ENCODE measurements at places on chromosomes 3 and 15.

GRCh38 chr15:45121020-45121419 is 6.9 kb downstream of the DUOXA2 start:
- no peak for DNase-seq

DNA sequence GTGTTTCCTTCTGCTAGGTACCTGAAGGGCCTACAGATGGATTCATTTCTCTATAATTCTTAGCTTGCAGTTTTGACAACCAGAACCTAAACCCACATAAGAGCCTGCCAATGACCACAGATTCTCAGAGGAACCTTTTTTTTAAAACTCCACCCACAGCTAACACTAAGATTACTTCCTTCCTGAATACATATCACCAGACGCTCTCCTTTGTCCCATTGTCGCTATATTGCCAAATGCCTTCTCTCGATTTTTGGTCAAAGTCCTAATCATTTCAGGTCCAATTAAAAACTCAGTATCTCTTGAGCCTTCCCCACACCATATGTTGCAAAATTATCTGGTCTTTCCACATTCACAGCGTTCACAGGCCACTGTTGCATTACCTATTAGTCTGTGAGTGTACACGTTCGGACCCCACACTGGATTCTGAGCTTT is 12.4 kb downstream of the ZNF710 start:
- no peak for DNase-seq

DNA sequence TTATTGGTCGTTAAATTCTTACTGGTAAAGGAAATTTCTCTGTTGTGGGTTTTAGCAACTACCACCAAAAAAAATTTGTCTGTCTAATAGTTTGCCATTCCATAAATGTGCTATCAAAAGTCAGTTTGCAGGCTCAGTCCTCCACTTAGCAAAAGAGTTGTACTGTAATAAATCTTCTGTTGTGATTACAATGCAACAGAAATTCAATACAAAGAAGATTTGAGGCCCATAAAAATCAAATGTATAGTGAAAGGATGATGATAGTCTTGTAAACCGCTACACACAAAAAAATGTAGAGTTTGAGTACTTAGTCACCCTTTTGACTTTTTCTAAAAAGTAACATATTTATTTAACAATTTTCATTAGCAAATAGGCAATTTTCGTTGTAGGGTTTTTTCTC is 251.7 kb downstream of the VGLL3 start:
- DNase-seq = no peak

GRCh38 chr15:69954666-69955065 is 143.1 kb downstream of the TLE3 start:
- no peak for DNase-seq

DNA sequence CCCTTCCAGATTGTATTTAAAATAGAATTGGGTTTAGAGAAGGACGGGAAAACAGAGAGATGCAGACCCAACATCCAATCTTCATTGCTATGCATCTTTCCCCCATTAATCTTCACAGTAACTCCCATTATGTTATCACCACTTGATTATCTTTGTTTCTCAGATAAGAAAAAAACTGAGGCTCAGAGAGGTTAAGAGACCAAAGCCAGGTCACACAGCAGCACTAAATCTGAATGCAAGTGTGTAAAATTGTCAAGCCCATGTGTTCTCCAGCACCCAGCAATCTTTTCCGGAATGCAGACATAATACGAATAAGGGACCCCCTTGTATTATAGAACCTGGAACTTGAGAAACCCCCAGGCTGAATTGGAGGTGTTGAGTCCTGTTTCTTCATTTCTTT is 80.5 kb upstream of the TRIM42 start:
- DNase-seq = no peak

GRCh38 chr3:124934577-124934976 is at the start of gene MUC13:
Gene MUC13, minus strand, starts transcription at chr3:124934751. Its CDS starts 39 bp downstream, at chr3:124934712.
- no peak for DNase-seq

GRCh38 chr3:178802993-178803693 is 266.9 kb downstream of the KCNMB2 start:
- no peak for DNase-seq

GRCh38 chr3:24139463-24140412 is 194.7 kb downstream of the NR1D2 start:
- no peak for DNase-seq

GRCh38 chr3:140189976-140190375 is 255.0 kb downstream of the CLSTN2 start:
- DNase-seq = no peak

- no peak for DNase-seq
Observed at GRCh38 chr3:52570076-52570475, 33.7 kb downstream of the UQCC5 start.

DNA sequence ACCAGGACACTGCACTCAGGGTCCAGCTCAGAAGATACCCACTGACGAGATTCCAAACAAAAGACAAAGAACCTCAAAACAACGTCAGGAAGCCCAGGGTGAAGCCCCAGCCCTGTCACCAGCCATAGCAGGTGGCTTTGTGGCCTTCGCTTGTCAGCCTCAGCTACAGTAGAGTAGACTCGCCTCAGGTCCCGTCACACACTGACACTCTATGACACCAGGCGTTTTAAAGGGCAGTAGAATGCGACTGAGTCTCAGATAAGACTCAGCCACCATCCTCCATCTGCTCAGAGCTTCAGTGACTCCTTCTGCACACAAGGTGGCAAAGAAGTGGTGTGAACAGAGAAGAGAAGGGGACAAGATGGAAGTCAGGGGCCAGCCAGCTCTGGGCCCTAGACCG is 12.8 kb downstream of the RBPMS2 start:
- no peak for DNase-seq

- DNase-seq = peak; percentile 35
Observed at GRCh38 chr15:42146551-42147430, 9.6 kb downstream of the PLA2G4F start.

GRCh38 chr15:75049392-75049791 is 26.0 kb downstream of the PPCDC start:
- no peak for DNase-seq

- DNase-seq = no peak
Observed at GRCh38 chr15:35161694-35162093, 76.6 kb upstream of the NANOGP8 start.

- peak; percentile 12 for DNase-seq
Observed at GRCh38 chr3:105614288-105615030, 247.8 kb downstream of the ALCAM start.

GRCh38 chr15:47961401-47962090 is 159.2 kb upstream of the SLC24A5 start:
- no peak for DNase-seq

GRCh38 chr3:126371096-126371705 is 14.0 kb upstream of the KLF15 start:
- no peak for DNase-seq

DNA sequence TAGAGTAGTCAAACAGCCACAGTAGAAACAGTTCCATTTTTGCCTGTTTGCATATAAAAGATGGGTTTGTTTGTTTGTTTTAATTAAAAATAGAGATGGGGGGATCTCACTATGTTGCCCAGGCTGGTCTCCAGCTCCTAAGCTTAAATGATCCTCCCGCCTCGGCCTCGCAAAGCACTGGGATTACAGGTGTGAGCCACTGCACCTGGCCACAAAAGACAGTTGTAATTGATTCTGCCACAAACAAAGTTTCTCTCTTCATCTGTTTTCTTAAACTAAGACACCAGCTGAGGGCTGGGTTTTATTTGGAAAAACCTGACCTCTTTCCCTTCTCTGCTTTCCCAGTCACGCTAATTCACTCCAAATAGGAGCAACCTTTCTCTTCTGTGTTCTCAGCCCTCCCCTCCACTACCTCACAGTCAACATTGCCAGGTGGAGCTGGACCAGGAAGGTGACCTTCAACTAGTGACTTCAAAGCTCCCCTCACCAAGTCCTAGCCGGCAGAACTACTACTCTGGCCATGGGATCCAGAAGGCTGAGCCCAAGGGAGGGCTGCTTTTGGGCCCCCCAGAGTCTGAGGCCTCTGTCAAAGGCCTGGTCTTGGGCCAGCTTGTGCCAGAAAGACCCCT is 1.5 kb upstream of the IDH2 start:
- DNase-seq = no peak

DNA sequence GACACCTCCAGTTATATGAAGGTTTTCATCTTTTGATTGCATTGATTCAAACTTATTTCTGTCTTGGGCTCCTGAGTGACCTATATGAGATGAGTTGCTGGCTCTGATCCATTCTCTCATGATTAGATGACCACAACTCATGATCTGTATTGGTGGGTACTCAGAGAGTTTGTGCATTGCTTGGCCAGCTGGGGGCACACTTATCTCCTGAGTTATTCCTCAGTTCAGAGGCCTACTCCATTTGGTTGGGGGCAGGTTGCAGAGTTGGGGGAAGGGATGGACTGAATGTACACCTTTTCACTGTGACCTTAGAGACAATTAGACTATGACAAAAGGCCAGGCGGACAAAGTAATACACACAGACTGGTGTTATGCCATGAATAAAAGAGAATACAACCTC is 166.2 kb upstream of the SEMA6D start:
- DNase-seq = peak; percentile 14

- DNase-seq = no peak
Observed at GRCh38 chr3:128931046-128931445, 51.6 kb downstream of the ACAD9 start.

DNA sequence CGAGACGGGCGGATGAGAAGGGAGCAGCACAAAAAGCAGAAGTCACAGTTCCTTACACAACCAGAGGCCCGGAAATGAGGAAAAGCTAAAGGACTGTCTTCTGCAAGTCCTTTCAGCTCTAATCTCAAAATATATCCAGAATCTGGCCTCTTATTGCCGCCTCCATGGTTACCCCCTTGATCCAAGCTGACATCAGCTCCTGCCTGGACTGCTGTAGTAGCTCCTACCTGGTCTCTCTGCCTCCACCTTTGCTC is 324.0 kb upstream of the ROPN1 start:
- DNase-seq = no peak

- DNase-seq = no peak
Observed at GRCh38 chr15:87849181-87849580, 407.4 kb downstream of the NTRK3 start.

DNA sequence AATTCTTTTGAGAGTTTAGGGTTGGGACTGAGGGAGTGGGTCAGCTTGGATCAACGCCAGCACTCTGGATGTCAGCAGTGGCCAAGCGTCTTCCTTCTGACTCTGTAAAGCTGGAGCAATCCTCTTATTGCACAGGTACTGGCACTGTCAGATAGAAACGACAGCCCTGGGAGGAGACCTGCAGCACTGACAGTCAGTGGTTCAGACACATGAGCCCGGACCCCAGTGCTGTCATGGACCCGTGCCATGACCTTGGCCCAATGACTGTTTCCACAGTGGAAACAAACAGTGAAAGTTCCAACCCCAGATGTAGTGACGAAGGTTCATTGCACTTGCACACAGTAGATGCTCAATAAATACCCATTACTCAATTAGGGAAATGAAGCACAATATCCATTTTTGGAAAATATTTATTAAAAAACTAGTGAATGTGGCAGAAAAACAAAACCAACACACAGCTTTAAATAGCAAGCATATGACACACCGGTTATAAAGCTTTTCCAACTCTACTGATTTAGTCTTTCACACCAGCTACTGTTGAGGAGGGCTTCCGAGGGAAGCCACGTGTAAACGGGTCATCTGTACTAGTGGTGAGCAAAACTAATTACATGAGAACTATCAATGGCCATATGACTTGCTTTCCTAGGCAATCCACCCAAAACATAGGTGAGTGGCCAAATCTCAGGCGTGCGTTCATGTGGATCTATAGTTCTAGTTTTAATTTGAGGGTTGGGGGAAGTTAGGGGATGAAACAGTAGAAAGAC is 22.1 kb downstream of the SIAH2 start:
- DNase-seq = no peak

DNA sequence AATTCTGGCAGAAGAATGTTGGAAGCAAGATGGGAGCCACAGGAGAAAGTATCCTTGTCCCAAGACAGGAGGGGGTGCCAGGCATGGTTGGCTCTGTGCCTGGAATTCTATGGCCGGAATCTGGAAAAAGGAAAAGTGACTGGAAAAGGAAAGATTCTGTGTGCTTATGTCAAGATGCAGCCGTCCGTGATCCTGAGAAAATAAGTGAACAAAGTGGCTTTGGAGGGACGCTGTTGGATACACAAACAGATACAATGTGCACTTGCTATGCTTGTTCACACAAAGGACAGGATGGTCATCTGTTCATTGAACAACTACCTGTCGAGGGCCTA is 28.5 kb upstream of the MUC20 start:
- DNase-seq = no peak

- no peak for DNase-seq
Observed at GRCh38 chr3:187783098-187783497, 37.8 kb upstream of the BCL6 start.

GRCh38 chr3:14948609-14949038 is 1.2 kb downstream of the NR2C2 start:
- DNase-seq = no peak

DNA sequence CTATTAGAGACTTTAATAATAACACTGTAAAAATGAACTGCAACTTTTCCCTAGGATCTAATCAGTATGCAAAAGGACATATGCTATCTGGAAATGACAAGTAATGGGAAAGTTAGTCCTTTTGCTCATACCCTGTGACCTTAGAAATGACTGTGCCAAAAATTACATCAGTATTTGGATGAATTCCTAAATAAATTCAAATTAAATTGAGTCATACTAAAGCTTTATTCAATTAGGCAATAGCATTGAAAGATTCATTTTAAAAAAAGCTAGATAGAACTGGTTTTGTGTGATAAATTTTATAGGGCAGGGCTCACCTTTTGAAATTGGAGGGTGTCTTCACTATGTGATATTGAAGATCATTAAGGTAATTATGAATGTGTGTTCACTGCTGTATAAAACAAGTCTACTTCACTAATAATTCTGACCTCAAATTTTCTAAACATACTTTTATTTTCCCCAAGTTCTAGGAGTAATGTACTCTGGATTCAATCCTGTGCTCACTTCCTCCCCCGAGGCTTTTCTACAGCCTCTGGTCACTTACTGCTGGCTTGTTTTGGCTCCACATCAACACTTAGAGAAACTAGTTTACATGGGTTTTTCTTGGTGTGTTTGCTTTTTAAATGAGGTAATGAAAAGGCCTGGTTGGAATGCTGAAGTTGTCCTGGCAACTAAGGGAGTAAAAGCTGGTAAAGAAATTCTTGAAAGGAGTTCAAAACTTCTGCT is 44.4 kb upstream of the SPTSSB start:
- DNase-seq = peak; percentile 16

DNA sequence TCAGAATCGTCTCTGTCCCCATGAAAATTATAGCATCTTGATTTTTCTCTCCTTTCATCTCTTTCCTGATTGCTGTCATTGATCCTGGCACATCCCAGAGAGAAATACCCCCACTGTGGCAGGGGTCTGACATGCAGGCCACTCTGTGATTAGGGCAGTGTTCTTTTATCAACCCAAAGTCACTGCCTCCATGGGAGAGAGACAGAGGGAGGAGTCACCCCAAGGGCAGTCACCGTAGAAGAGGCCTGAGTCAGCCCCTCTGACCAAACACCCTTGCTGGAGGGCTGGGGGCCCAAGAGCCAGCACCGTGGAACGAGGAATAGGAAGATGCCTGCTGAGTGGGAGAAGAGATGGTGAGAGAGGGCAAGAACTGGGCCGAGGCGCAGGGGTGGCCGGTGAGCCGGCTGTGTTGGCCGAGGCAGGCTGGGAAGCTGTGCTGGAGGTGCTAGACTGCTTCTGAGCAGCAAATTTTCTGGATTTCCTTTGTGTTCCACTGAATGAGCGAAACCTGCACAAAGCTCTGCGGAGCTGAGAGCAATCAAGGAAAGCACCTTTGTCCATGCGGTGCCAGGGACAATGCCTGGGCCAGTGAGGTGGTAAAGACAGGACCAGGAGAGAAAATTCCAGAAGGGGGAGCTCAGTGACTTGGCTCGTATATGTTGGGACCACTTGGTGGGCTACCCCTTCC is 103.8 kb downstream of the ADCY5 start:
- peak; percentile 64 for DNase-seq

All from ELF-1 (cell line).